ENCODE measurements at places on chromosomes 4 and X.

- no peak for DNase-seq
Observed at GRCh38 chr4:163701916-163702315, 207.4 kb downstream of the TMA16 start.

GRCh38 chr4:118173956-118174725 lies 139.9 kb downstream of the NDST3 start:
- no peak for DNase-seq

GRCh38 chr4:103375278-103375677 lies 177.1 kb upstream of the CENPE start:
- no peak for DNase-seq

- DNase-seq = no peak
Observed at GRCh38 chr4:103449296-103450023, 251.3 kb upstream of the CENPE start.

GRCh38 chr4:185779517-185779916 lies 32.5 kb downstream of the SORBS2 start:
- DNase-seq = no peak

- no peak for DNase-seq
Observed at GRCh38 chr4:127141856-127142255, 490.9 kb upstream of the INTU start.

DNA sequence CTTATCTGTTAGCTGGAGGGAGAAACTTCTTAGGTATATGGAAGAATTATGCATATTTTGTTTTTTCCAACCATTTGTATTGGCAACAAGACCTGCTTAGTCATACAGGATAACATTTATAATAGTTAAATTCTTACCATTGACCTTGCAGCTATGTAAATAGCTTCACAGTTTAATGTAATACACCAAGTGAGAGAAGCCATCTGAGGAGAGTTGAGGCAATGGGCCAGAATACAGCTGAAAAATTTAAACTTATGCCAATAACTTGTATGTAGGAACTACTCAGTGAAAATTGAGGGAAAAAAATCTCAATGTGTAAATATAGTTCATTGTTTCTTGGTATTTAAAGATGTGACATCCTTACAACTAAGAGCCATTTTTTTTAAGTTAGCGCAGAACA lies 273.5 kb downstream of the DACH2 start:
- DNase-seq = no peak

DNA sequence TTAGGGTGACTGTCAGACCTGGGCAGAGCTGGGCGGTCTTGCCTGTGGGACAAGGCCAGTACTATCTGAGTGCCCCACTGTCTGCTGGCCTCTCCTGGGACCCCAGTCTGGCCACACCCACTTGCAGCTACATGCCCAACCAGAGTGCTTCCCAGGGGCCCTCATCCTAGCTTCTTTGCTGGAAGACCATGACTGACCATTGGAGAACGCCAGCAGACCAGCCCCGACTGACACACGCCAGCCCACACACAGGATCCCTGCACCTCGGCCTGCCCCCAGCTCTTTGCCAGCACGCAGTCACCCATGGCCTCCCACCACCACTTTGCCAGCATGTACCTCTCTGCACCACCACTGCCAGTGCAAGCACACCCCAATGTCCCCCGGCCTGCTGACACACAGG lies 585.7 kb downstream of the ZNF674 start:
- no peak for DNase-seq

GRCh38 chr4:39446483-39446841 lies 12.3 kb downstream of the RPL9 start:
- no peak for DNase-seq

GRCh38 chrX:66602381-66602938 lies 36.4 kb downstream of the EDA2R start:
- no peak for DNase-seq

- no peak for DNase-seq
Observed at GRCh38 chrX:131918839-131919238, 104.3 kb upstream of the STK26 start.

GRCh38 chr4:108954880-108955279 lies 192.0 kb upstream of the ETNPPL start:
- no peak for DNase-seq

DNA sequence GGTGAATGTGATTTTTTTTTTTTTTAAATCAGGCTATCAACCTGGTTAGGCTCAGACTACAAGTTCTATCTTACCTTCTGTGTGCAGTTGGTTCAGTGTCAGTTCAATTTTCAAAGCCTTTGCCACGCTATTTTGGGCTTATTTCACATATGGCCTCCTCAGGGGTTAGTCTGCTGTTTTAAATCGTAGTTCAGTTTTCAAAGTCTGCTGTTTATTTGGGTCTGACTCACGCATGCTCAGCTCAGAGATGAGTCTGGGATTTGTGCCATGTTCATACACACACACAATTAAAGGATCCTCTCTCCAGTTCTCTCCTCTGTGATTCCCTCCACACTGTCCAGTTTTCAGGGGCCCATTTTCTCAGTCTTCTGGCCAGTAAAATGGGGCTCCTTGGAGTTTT lies 32.3 kb upstream of the ZFX start:
- no peak for DNase-seq

DNA sequence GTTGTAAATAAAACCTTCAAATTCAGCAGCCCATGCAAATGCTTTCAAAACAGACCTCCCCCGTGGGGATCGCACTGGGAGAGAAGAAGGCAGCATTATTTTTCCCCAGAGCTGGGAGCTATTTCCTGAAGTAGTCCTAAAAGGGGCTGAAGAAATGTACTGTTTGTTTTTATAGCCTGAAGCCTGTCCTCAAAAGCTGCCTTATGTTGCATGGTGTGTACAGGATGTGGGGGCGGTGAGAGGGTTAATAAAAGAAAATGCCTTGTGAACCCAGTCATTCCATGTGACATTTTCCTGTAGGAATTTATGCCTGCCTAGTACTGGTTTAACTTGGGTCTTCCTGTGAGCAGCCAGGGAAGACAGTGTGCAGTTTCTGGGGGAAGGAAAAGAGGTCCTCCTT lies 144.1 kb downstream of the SOWAHB start:
- DNase-seq = no peak

GRCh38 chr4:148225639-148226038 lies 216.6 kb downstream of the NR3C2 start:
- no peak for DNase-seq

DNA sequence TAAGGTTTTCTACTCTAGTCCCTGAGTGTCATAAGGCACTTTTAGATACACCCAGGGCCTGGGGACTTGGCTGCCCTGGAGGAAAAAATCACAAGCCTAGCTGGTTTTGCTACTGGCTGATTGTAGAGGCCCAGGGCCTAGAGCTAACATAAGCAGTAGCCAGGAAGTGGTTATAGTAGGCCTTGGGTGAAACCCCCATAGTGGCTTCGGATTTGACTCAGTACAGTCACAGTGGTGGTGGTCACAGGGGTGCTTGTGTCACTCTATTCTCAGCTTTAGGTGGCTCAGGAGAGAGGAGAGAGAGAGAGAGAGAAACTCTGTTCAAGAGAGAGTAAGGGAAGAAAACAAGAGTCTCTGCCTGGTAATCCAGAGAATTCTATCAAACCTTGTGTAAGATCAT lies 194.5 kb upstream of the EDA2R start:
- no peak for DNase-seq

GRCh38 chr4:1802720-1803522 lies 9.8 kb downstream of the FGFR3 start:
- DNase-seq = no peak

DNA sequence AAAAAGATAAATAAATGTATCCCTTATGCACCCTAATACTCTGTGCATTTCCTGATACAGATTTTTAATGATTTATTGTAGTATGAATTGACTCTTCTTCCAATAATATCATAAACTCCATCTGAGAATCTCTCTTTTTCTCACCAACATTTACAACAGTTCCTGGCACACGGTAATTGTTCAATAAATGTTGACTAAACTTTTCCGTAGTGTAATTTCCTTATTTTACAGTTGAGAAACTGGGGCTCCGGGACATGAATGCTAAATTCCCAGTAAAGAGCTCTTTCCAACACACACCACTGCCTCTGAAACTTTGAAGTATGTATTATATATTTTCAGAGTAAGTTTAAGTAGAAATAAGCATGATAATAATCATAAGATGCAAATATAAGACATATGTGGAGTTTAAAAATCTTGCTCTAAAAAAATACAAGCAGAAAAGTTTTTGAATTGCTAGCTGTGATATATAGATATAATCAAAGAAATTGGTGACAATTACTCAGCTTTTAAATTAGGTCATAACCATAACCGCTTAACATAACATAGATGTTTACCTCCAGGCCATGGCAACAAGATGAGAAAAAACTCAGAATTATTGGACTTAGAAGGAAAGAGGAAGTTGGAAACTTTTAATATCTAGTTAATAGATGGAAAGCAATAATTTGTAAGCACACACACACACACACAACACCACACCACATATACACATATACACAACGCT lies 28.2 kb upstream of the ANTXR2 start:
- no peak for DNase-seq

- DNase-seq = no peak
Observed at GRCh38 chrX:48530736-48531135, 8.8 kb upstream of the TBC1D25 start.

GRCh38 chr4:108053251-108053711 lies 63.6 kb downstream of the HADH start:
- DNase-seq = no peak

GRCh38 chr4:1029529-1029928 lies 18.1 kb downstream of the FGFRL1 start:
- DNase-seq = no peak

DNA sequence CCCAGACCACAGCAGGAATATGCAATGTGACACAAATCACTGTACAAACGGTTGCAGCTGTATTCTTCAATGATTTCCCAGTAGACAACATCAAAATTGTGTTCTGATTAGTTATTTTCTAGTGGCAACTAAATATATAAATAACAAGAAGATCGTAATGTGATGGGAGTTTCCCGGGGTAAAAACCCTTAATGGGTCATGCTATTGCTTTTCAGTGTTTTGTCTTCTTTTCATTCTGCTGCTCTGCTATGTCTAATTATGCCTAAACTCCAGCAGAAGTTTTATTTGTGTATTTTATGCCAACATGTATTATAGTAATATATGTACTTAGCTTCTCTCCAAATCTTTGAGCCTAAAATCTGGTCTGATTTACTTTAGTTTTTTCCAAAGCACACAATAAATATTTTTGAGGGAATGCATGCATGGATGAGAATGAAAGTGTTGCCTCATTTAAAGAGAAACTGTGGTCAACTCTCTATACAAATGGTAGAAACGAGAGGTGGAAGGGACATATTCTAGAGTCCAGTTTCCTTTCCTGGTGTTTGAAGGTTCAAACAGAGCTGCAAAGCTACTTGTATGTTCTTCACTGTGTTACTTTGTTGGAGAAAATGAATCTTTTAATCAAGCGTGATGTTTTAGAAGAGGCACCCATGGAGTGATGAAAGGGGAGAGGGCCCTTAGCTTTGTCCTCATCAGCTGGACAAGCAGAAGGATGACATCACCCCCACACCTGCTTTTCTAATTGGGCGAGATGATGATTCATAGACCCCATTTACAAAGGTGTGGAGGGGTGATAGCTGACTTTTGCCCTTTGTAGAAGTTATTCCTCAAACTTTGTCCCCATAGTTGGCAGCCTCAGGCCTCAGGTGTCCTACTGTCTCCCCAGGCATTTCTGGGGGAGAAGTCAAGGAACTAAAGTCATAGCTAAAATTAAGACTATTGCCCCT lies 129.7 kb downstream of the FRAS1 start:
- DNase-seq = no peak

DNA sequence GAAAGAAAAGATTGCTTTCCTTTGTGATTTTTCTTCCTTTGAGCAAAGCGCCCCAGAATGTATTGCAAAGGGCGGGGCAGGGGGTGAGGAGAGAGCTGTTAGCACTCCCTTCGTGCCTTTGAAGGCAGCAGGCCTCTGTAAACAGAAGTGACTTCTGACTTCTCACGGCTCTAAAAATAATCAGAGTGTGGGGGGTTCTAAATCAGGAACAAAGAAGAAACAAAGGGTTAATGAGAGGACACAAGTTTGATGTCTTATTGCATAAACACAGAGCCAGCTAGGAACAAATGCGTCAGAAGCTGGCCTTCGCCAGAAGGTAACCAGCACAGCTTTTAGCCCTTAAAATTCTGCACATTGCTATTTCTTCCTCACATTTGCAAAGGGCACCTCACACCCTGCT lies 626.2 kb downstream of the MID1IP1 start:
- DNase-seq = peak; percentile 0

GRCh38 chrX:38402118-38402517 lies 49.7 kb downstream of the OTC start:
- no peak for DNase-seq

GRCh38 chrX:109997786-109998452 lies 5.0 kb upstream of the TMEM164 start:
- no peak for DNase-seq

- DNase-seq = no peak
Observed at GRCh38 chr4:100063355-100063754, 113.3 kb upstream of the H2AZ1 start.

DNA sequence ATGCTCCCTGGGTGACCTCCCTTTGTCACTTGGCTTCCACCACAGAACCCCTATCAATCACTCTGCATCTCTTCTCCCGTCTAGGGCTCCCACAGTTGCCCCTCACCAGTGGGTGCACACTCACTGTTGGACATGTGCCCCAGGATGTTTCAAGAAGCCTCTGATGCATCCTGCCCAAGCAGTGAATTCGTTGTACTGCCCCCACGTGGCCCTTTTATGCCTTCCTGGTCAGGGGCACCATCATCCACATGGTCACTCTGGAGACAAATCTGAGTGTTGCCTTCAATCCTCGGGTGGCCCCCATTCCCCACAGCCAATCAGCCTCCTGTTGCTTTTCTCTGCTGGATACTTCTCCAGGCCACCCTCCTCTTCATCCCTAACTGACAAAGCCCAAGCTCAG lies 12.2 kb downstream of the ITIH6 start:
- no peak for DNase-seq

DNA sequence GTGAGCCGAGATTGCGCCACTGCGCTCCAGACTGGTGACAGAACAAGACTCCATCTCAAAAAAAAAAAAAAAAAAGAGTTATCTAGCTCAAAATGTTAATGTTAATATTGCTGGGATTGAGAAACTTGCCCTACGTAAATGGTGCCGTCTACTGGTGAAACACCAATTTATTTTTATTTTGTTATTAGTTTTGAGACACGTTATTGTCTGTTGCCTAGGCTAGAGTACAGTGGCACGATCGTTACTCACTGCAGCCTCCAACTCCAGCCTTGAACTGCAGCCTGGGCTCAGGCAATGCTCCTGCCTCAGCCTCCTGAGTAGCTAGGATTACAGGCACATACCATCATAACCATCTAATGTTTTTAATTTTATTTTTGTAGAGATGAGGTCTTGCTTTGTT lies 262.8 kb downstream of the BMPR1B start:
- DNase-seq = no peak

- DNase-seq = no peak
Observed at GRCh38 chr4:89258506-89258905, 49.1 kb downstream of the GPRIN3 start.

Data from effector CD8-positive, alpha-beta T cell (primary cell).